Activated naive CD4-positive, alpha-beta T cell treated with anti-CD3 and anti-CD28 coated beads, Interleukin-2, amount 50 U/mL, for 16 hours (primary cell): ENCODE measurements at places on chromosomes 3 and 15.

- DNase-seq: no peak
Observed at GRCh38 chr3:190366133-190366532, 21.8 kb upstream of the CLDN16 start.

- no peak for DNase-seq
Observed at GRCh38 chr3:180358179-180358578, 243.8 kb upstream of the TTC14 start.

- DNase-seq: no peak
Observed at GRCh38 chr3:1439395-1439794, 346.6 kb downstream of the CNTN6 start.

- no peak for DNase-seq
Observed at GRCh38 chr3:16374047-16374934, 109.3 kb downstream of the OXNAD1 start.

DNA sequence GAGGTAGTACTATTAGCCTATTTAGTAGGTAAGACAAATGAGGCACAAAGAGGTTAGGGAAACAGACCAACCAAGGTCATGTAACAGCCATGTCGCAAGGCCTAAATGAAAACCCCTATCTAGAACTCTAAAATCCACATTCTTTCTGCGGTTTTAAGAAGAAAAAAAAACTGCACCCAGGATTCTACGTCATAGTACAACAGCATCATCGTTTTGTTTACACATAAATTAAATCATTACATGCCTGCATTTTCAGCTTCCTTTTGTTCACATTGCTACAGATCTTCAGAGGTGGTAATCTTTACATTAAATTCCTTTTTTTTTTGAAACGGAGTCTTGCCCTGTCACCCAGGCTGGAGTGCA is 548 bp upstream of the PSMD6 start:
- DNase-seq: no peak

GRCh38 chr3:30477149-30477921 is 129.1 kb upstream of the TGFBR2 start:
- no peak for DNase-seq

DNA sequence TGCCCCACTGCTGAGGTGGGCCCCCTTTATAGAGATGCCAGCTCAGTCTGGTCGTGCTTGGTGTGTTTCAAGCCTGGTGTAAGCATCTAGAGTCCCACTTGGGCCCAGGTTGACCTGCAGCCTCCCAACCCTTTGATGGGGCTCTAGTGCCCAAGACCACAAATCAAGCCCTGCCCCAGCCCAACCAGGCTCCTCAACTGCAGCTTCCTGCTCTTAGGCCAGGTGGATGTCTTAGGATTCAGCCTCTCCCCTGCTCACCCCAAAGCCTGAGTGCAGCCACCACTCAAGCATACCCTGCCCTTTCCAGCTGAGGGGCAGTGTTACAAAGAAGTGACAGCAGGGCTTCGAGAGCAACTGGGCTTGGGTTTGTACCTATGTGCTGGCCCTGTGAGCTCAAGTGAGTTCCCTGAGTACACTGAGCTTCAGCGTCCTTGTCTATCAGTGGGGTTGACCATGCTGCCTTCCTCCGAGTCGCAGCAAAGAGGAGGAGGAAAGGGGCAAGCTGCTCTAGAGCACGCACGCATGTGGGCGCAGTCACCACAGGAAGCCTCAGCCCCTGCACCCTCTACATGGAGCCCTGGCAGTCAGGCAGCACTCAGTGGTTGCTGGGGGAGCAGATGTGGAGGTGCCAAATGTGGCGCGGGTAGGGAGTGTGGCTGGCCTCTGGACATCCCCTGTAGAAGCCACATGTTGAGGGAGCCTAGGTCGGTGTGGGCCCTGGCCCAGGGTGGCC is 120.7 kb downstream of the EEFSEC start:
- no peak for DNase-seq

DNA sequence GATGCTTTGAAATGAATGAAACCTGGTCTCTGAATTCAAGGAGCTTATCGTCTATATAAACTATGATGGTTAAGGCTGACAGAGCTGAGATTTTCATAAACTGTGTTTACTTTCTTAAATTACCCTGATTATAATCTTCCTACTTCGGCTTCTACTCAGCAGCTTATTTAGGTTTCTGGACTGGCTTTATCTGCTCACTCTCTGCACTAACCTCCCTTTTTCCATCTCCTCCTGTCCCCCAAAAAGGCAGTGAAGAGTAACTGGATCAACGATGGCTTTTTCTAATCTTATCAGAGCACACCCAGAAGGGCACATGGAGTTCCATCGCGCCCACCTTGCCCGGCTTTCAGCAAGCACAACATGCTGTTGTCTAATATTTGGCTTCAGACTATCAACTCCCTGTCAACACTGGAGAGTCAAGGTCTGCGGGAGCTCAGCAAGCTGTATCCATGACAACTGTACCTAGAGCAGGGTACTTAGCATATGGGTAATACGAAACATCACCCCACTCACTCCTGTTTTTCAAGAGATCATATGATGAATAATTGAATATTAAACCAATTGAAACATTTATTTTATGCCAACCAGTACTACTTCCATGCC is 417.3 kb downstream of the GABRB3 start:
- no peak for DNase-seq

DNA sequence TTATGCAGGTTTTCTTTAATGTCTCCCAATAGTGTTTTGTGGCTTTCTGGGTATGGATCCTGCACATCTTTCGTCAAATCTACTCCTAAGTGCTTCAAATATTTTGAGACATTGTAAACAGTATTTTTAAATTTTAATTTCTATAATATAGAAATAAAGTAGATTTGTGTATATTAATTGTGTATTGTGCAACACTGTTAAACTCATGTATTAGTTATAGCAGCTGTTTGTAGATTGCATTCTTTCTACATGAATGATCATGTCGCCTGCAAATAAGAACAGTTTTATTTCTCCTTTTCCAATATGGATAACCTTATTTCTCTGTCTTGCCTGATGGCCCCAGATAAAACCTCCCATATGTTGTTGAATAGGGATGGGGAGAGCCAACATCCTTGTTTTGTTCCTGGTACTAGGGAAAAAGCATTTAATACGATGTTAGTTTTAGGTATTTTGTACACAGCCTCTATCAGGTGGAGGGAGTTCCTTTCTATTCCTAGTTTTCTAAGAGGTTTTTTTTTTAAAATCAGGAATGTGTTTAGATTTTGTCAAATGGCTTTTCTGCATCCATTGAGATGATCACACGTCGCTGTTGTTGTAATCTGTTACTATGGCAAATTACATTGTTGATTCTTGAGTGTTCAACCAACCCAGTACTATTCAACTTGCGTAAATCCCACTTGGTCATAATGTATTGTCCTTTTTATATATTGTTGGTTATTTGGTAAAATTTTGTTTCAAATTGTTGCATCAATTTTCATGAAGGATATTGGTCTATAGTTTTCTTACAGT is 71.1 kb upstream of the DGKG start:
- DNase-seq: no peak

DNA sequence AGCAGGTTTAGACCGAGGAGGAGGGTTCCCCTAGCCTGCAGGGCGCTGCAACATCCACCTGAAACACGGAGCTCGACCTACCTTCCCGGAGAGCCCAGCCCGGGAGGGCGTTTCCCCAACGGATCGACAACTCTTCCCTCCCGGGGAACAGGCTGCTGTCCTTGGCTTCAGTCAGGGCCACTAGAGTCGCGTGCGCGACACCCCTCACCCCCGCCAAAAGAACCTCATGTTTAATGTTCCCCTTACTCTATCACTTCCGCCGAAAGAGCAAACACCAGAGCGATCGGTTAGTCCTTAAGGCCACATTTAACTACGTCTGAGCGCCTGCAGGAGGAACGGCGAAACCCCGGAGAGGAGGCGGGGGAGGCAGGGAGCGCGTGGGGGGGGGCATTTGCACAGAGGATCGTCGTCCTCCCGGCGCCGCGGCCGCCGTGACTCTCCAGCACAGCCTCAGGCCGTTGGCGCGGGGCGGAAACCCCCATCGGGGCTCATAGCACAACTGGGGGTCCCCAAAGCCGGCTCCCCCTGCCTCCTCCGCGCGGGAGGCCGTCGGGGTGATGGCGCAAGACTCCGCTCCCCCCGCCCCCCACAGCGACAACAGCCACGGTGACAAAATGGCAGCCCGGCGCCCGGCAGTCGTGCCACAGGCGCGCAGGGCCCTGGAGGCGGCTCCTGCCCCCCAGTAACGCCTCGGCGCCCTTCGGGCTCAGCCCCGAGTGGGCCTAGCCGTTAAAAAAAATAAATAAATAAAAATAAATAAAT is 3.2 kb downstream of the ANP32A start:
- peak; percentile 77 for DNase-seq

- no peak for DNase-seq
Observed at GRCh38 chr3:52272831-52273230, 5.6 kb downstream of the WDR82 start.

DNA sequence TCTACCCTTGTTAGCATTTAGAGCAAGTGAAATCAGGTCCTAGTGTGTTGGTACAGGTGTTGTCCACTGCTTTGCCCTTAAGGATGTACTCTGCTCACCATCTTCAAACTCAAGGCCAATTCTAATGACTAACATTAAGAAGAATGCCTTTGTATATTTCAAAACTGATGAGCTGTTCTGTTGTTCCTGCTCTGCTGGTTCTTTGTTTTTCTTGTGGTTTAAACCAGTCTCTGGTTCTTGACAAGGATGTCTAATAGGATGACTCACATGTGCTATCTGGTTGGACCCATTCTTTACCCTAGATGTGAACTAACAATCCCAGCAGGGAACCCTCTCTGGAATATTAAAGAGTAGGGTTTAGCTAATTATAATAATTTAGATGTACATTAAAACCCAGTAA is 17.3 kb downstream of the ABHD5 start:
- no peak for DNase-seq

- DNase-seq: no peak
Observed at GRCh38 chr3:181909241-181909640, 197.5 kb downstream of the SOX2 start.

DNA sequence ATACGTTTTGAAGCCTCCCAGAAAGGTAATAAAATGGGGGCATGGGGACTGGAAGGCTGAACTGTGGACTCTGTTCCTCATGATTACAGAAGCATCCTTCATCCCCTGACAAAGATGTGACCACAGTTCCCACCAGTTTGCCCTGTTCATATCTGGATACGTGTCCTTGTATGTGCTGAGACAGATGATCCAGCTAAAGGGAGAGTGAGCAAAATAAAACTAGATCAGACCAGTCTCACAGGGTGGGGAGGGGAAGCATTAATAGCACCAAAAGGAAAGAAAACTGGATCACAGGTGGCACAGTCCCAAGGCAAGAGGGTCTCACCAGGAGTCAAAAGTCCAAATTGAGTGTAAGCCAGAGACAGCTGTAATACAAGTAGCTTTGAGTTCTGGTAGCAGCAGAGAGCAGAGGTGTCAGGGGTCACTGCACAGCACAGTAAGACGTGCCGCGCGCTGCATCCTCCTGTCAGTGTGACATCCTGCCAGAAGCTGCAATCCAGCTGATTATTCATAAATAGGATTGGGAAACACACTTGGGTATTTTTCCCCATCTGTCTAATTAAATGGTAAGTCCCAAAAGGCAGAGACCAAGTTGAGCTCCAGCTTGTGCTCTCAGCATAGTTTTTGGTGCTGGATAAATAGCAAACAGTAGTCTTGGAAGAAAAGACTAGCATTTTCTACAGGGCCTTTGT is 560.0 kb upstream of the CFAP20DC start:
- DNase-seq: no peak

DNA sequence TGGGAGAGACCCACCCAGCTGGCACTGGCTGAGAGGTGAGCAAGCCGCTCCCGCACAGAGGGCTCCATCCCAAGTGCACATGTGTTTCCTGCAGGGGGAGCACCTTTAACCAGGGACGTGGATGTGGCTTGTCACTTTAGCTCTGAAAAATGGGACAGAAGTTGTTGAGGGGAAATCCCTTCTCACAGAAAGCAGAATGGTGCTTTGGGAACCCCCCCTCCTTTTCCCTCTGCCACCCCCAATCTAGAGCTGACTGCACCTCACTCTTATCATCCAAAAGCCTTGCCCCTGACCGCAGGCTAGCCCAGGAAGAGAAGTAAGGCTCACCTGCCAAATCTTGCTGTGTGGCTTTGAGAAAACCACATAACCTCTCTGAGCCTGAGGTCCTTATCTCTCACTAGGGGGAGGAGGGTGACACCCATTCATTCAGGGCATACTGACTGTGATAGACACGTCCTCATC is 77.9 kb downstream of the RPN1 start:
- DNase-seq: no peak
